ENCODE measurements at places on chromosomes 11 and 22.

GRCh38 chr11:121451178-121451985 lies 732 bp upstream of the SORL1 start:
- DNase-seq: no peak

DNA sequence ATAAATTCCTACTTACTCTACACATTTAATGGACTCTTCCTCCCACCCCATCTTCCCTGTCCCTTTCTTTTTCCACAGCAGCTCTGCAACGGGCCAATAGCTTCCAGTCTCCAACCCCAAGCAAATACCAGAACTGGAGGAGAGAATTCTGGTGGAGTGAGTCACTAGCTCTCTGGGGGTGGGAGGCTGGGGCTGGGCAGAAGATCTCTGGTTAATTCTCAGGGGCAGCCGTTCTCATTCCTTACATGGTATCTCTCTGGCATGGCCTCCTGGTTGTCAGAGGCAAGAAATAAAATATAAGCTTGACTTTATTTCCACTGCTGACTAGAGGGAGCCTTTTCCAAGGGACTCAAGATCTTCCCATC lies 90.4 kb upstream of the PARVA start:
- peak; percentile 25 for DNase-seq

DNA sequence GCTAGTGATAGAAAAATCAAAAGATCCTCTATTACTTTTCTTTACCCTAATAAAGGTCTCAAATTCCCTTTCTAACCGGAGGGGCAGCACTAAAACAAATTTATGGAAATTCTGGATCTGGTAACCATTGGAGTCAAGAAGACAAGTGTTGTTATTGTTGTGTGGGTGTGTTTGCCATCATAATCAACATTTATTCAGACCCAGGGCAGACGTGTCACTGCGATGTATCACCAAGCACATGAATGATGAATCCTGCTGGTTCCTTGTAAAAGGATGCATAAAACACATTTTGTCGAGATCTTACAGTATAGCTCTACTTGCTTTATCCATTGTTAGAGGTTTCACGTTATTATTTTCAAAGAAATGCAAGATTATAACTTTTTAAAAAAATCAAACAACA lies 12.1 kb upstream of the FJX1 start:
- DNase-seq: no peak

DNA sequence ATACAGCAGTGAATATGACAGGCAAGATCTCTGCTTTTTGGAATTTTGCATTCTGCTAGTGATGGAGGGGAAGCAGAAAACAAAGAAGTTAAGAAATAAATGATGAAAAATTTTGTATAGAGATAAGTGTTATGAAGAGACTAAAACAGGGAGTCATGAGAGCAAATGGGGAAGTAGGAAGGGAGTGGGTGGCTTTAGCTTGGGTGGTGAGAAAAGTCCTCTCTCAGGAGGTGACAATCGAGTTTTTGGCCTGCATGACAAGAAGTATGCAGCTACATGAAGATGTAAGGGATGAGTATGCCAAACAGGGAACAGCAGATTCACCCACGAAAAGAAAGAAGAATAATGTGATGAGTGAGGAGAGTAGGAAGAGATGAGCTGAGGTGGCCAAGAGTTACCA lies 80.7 kb upstream of the MPPED2 start:
- no peak for DNase-seq

- no peak for DNase-seq
Observed at GRCh38 chr11:36119300-36119699, 169.9 kb downstream of the COMMD9 start.

DNA sequence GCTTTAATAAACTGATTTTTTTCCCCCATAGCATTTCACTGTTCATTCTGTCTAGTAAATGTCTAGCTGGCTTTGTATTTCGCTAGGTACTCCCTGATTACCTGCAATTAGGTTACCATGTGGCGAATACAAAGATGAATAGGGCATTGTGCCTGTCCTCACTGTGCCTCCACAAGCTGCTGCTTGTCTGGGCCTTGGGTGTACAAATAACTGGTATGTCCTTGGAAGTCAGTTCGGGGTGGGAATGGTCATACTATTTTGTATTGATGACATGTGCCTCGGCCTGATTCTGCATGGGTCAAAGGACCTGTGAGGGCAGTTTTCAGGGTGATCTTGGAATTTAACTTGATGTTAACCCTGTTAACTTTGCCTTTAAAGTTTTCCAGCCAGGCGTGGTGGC lies 11.4 kb downstream of the RBM4 start:
- no peak for DNase-seq

DNA sequence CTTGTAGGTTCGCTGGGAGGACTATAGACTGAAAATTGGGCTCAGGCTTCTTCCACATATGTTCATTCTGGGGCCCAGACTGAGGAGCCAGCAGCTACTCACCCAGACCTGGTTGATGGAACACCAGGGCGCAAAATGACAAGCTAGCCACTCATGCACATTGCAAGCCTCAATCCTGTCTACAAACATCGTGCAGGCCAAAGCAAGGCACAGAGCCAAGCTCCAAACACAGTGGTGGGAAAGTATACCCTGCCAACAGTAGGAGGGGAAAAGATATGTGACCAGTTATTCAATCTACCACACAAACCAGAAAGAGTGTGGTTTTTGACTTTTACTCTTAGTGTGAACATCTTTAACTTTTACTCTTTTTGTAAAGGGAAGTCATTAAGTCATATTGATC lies 660.5 kb downstream of the NTM start:
- no peak for DNase-seq

DNA sequence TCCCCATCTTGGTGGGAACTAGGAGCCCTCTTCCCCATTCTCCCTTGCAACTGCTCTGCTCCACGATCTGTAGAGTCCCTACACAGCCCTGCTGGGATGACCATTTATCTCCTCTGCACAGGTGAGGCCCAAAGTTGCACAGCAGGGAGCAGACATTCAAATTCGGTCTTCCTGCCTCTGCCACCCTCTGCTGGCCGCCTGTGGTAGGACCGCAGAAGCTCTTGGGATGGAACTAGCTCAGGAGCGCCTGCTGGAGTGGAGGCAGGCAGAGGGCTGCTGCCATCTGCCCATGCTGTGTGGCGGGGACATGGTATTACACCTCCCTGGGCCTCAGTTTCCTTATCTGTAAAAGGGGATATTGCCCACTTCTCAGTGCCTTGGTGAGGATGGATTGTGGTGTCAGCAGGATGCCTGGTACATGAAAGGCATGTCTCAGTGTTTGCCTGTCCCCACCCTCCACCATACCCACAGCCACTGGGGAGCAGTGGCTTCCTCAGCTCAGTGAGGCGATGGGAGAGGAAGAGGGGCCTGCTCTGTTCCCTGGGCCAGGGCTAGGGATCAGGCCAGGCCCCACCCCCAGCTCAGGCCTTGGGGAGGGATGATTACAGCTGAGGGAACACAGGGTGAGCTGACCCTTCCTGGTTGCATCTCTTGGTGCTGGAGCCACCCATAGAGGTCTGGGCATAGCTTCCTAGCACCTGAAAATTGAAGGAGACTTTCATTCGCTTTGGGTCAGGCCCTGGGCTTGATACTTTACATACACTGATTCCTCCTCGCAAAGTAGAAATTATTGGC lies 11.3 kb upstream of the OMP start:
- DNase-seq: peak; percentile 88

GRCh38 chr11:1290052-1291040 lies 19.1 kb downstream of the TOLLIP start:
- no peak for DNase-seq

GRCh38 chr11:78830277-78830819 lies 255.7 kb upstream of the NARS2 start:
- DNase-seq: no peak

- no peak for DNase-seq
Observed at GRCh38 chr11:112162761-112163546, 940 bp downstream of the IL18 start.

DNA sequence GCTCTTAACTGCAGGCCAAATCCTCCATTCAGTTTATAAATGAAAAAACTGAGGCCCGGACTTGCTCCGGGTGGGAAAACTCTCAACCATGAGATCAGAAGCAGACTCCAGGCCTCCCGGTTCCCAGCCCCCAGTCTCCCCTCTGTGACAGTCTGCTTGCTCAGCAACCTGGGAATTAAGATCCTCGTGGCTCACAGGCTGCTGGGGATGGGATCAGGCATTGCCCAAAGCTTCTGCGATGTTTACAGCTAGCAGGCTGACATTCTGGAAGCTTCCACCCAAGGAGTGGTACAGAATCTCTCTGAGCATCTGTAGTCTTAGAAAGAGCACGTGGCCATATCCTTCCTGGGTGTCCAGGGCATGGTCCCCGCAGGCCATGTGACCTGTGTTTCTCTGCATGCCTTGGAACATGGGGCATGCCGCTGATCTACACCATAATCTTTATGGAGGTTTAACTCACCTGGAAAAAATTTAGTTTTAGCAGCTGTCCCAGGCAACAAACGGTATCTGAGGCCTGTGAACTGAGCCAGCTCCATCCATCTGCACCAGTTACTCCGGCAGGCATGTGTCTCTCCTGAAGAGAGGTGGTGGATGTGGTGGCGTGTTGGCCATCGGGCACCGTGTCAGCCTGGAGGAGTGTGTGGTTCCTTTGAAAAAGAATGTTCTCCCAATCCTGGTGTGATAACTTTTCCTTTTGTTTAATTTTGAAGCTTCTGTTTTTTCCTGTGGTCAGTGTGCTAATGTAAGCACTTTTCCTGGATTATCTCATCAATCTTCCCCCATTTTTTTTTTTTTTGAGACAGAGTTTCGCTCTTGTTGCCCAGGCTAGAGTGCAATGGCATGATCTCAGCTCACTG lies 7.9 kb downstream of the FBLN1 start:
- no peak for DNase-seq

All from BE2C (cell line).